Activated CD4-positive, alpha-beta T cell treated with anti-CD3 and anti-CD28 coated beads, Interleukin-2, Interleukin-6, amounts not matched to agents 100 ng/mL and 50 ng/mL, durations not matched to agents 16 hours and 8 hours (primary cell): ENCODE measurements at places on chromosomes 12 and 14.
A peak's percentile ranks its signal among the peaks of the same experiment; 100 is the strongest.

GRCh38 chr14:22764382-22764781 lies 2.1 kb upstream of the OXA1L start:
- DNase-seq: no peak

DNA sequence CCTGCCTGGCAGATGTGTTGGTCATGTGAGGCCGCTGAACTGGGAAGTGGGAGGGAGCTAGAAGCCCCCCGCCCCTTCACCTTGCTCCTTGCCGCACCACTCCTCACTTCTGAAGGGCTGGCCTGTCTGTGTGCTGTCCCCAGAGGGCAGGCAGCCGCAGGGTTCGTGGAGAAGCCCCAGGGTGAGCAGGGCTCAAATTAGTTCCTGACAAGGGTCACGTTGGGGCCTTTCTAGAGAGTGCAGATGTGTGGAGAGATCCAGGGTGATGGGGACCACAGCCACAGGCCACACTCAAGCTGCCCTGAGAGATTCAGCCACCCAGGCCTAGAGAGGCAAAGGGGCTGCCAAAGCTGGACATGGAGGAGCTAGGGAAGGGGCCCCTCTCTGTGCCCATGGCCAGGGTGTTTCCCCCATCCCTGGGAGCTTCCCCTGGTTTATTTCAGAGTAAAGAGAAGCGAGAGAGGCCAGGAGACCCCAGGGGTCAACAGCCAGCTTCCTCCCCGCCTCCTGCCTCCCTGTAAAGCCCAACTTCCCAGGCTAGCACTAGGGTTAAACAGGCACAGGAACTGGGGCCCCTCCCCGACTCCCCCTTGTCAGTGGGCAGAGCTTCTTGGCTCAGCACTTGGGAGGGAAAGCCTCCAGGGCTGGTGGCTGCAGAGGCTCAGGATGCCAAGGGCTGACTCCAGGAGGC lies 16.2 kb downstream of the SLC25A29 start:
- no peak for DNase-seq

DNA sequence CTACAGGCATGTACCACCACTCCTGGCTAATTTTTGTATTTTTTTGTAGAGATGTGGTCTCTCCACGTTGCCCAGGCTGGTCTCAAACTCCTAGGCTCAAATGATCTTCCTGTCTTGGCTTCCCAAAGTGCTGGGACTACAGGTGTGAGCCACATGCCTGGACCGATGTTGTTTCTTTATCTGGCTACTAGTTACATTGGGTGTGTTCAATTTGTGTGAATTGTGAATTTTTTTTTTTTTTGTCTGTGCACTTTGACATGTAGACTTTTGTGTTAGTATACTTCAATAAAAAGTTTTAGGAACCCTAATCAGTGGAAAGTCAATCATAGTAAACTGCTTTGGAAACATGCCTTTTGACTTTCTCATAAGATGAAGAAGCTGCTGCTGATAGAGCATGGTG lies 24.0 kb upstream of the SLC17A8 start:
- DNase-seq: no peak

GRCh38 chr12:13348464-13348863 lies 151.9 kb downstream of the EMP1 start:
- DNase-seq: no peak

GRCh38 chr12:38954238-38954873 lies 49.0 kb upstream of the CPNE8 start:
- DNase-seq: no peak

DNA sequence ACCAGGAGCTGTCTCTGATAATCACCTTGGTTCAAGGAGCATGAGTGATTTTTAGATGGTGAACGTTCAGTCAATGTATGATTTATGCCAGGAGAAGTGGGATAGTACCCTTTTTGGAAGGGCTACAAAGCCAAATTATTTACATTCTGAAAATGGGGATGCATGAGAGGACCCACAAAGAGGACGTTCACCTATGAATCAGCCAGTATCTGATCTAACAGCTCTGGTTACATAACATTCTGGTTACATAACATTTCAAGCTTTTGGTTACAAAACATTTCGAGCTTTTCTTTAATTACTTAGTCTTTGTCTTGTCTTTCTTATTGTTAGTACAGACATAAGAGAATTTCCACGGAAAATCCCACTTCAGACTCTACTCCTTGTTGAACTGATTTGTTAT lies 68.8 kb downstream of the SLCO1A2 start:
- DNase-seq: no peak

- no peak for DNase-seq
These were observed 90.6 kb upstream of the PWP1 start for GRCh38 chr12:107594995-107595394.

DNA sequence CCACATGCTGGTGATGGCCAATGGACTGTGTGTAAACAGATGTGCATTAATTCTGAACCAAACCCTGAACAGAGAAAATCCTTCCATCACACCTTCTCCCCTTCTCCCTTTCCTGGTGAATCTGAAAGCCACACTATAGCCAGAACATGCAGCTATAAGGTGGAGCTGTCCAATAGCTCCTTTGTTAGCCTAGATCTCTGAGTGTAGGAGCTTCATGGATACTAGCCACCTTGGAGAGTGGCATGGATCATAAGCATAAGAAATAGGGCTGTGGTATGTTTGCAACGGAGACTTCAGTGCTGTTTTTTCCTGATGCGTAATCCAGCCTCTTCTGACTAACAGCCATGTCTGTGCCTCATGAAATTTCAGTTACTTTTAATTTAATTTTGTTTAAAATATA lies 364.5 kb downstream of the BTG1 start:
- DNase-seq: no peak

GRCh38 chr12:29533815-29534489 lies 36.5 kb upstream of the OVCH1 start:
- no peak for DNase-seq

DNA sequence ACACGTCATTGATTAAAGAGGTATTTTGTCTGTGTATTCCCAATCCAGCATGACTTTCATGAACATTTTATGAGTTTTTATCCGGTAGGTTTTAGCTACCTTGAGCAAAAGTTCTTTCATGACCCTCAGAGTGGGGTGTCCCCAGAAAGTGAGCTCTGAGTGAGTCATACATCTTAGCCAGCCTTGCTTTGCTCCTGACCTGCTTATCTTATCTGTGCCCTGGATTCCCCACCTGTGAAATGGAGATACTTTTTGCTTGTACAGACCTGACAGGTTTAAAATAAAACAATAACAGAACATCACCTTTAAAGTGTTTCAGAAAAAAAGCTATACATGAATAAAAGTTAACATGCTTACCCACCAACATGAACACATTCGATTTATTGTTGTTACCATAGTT lies 202.8 kb upstream of the SOX5 start:
- DNase-seq: no peak

- DNase-seq: no peak
These were observed 71.8 kb upstream of the PTPRB start for GRCh38 chr12:70709022-70709421.

GRCh38 chr12:6090803-6091202 lies 33.7 kb downstream of the VWF start:
- no peak for DNase-seq

- DNase-seq: peak; percentile 77
These were observed 126.1 kb downstream of the GCH1 start for GRCh38 chr14:54776361-54777001.

- no peak for DNase-seq
These were observed at the start of gene TUNAR for GRCh38 chr14:95876761-95877538. Gene TUNAR, plus strand, starts transcription at chr14:95876832.

DNA sequence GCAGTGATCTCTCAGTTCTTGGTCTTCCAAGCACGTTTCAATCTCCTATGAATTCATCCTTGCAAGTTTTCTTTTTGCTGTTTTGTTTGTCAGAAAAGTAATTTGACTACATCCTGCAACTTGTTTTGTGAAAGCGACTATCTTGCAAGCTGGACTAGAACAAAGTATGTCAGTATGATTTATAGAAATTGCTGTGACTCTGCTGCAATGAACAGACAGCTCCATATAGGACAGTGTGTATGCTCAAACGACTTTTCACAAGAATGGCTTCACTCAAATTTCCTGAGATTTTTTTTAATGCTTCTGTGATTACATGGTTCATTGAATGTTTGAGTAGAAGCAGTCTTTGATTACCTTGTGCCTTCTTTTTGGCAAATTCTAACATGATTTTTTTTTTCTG lies 123.5 kb upstream of the TRHDE start:
- DNase-seq: no peak

DNA sequence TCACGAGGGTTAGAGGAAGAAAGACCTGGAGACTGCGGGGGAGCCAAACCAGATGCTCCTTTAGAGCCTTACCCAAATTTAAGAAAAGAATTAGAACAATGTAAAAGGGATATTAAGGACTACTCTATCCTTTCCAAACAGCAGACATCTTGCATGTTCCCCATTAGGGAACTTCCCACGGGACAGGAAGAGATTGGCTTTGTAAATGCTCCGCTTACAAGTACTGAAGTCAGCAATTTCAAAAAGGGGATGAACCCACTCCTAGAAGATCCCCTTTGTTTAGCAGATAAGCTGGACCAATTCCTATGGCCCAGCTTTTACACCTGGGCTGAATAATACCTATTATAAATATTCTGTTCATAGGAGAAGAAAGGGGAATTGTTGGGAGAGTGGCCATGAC lies 74.2 kb downstream of the APOBEC1 start:
- no peak for DNase-seq

DNA sequence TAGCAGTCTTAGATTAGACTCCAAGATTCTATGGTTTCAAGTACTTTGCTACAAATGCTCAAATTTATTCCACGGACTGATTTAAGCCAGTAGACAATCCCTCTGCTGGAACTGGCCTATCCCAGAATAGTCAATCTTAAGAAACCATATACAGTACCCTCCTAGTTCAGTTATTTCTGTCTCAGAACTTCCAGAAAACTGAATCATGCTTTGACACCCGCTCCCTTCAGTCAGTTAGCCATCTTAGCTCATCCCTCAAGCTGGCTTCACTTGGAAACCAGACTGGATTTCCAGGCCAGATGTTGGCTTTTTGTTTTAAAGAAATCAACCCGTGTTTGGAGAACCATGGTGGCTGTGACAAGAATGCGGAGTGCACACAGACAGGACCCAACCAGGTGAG lies 125.5 kb downstream of the NT5DC3 start:
- DNase-seq: no peak

GRCh38 chr14:103107941-103108748 lies 13.6 kb downstream of the EXOC3L4 start:
- DNase-seq: no peak

- no peak for DNase-seq
These were observed 249.1 kb upstream of the E2F7 start for GRCh38 chr12:77314378-77315052.

DNA sequence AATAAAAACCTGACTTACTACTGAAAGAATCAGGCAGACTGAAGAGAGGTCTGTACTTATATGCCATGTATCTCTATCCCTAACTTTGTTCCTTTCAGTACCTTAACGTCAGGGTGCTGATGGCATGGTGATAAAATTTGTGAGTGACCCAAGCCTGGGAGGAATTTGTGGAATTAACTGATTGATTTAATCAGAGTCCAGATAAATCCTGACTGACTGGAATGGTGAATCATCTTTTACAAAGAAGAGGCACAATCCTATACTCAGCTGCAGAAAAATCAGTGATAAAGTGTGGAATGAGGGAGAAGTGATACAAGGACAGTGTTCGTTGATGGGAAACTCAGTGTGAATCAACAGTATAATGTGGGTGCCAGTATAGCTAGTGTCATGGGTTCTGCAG lies 3.7 kb downstream of the TDG start:
- DNase-seq: no peak

- no peak for DNase-seq
These were observed 27.0 kb downstream of the SINHCAF start for GRCh38 chr12:31298922-31299321.

DNA sequence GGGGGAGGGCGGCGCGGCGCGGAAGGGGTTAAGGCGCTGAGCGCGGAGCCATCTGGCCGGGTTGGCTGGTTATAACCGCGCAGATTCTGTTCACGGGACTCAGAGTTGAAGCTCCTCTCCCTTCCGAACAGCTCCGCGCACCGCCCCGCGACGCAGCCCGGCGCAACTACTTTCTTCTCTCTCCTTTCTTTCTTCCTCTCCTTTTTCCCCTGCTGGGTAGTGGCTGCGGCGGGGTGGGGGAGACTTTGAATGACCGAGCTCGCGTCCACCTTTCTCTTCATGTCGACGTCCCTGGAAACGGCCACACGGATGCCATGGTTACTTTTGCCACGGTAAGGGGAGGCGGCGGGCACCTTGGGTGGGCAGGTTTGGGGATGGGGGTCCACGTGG lies at the start of gene NTF3:
Gene NTF3 (plus strand): TSS at position 98 of the 390 bp plus-strand sequence. CDS start 217 bp downstream, at position 315.
- no peak for DNase-seq

DNA sequence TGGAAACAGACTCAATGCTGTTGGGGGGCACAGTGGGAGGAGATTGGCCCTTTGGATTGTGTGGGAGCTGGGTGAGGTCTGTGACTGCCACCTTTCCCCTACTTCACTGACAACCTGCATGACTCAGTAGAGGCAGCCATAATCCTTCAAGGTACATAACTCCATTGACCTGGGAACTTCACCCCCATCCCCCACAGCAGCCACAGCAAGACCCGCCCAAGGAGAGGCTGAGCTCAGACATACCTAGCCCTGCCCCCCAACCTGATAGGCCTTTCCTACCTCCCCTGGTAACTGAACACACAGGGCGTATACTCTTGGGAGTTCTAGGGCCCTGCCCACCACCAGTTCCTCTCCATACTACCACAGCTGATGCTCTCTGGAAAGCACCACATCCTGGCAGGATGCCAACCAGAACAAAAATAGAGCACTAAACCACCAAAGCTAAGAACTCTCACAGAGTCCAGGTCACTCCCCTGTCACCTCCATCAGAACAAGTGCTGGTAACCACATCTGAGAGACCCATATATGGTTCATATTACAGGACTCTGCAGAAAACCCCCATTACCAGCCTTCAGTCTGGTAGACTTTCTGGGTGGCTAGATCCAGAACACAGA lies 703.9 kb downstream of the FSCB start:
- no peak for DNase-seq

GRCh38 chr12:113041560-113041959 lies 15.0 kb upstream of the DTX1 start:
- no peak for DNase-seq

- DNase-seq: no peak
These were observed 102.2 kb downstream of the SNAPC1 start for GRCh38 chr14:61864329-61864898.

DNA sequence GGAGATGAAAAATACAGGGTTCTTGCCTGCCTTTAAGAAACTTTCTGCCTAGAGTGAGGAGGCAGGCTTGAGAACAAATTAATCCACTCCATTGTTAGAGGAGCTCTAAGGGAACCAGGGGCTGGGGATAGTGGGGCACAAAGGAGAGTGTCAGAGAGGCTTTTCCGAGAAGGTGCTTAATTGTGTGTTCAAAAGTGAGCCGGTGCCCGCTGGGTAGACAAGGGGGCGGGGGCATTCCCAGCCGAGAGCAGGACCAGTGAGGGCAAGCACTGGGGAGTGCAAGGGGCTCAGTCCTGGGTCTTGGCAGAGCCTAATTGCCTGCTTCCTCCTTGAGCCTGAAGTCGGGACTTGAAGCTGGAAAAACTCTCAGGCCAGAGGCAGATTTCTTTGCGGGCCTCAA lies 377.4 kb downstream of the ETNK1 start:
- DNase-seq: no peak
